LoVo (cell line): ENCODE measurements at places on chromosomes 6 and 20.

DNA sequence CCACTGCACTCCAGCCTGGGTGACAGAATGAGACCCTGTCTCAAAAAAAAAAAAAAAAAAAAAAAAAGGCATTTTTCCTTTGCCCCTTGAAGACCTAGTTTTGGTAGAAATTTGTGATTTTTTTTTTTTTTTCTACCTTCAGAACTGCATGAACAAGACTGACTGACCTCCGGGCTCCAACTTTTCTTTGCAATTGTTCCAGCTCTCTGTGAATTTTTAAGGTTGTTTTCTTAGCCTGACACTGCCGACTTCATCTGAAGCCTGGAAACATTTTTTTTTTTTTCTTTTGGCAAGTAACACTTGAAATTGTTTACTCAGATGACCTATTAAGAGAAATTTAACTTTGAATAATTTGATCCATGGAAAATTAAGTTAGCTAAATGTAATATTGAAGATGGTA, 73.0 kb downstream of the SLC24A3 start:
- DNase-seq: no peak

GRCh38 chr6:131754715-131755567, 44.1 kb upstream of the CTAGE9 start:
- DNase-seq: no peak

DNA sequence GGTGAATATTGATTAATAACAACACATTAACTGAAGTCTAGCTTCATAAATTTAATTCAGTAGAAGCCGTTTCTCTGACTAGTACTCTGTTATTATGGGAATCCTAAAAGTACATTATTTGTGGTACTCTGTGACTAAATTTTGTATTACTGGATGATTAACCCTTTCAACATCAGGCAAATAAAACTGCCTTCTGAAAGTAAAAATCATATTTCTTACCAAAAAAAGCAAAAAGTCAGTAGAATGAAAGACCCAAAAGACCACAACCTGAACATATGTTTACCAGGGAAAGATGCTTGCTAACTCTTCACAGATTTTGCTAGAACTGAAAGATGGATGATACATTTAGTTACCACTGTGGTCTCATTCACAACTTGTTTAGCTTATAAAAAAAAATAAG, 73.2 kb downstream of the AHI1 start:
- DNase-seq: no peak

DNA sequence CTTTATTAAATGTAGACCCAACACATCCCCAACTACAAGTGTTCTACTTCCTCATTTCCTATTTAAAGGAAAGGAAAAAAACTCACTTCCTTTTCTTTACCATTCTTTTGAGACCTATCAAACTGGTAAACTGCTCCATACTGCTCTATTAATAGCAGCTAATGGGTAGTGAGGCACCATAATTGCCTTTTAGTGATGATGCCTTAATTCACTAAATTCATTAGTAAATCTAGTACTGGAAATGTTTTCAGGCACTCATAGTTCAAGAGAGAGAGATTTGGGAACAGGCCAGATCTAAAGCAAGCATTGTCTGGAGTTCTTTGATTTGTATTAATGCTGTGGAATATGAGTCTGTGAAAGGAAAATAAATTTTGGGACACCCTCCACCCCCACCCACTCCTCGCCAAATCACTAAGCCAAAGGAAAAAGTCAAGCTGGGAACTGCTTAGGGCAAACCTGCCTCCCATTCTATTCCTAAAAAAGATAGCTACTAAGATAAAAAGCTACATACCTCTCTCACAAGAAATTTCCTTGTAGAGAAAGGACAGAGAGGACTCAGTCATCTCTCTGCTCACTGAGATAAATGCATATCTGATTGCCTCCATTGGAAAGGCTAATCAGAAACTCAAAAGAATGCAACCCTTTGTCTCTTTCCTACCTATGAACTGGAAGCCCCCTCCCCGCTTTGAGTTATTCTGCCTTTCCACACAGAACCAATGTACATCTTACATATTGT, 13.6 kb upstream of the IBTK start:
- no peak for DNase-seq

GRCh38 chr6:125183391-125183790, 29.8 kb downstream of the TPD52L1 start:
- DNase-seq: no peak

DNA sequence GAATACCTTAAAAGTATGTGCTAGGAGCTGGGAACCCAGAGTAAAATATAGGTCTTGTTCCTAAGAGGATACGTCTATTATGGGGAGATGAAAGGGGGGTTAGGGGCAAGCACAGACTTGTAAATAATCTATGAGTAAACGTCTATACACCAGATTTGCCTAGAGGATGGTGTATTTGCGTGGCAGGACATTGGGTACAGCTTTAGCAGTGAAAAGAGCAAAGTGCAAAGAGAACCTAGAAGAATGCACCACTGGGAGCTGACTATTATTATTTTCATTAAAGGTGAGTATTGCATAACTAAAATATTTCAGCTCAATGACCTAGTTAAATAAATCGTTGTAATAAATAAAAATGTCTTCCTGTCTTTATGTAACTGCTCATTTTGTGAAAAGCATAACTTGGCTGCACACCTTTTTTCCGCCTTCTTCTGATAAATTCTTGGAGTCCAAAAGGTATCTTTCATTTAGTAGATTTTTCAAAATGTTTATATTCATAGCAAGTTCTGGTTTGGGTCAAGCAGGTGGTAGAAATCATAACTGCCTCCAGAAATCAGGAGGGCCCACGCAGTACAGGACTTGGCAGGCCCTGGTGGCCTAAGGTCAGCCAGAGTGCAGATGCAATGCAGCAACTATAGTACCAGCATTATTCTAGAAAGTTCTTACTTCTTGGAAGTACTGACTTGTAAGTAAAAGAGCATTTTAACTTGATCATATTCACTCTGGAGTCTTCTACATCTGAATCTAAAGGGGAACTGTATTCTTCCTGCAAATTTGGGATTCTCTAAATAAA, 357.2 kb downstream of the PLCB1 start:
- DNase-seq: no peak

- no peak for DNase-seq
These were observed 261.5 kb downstream of the TAF4 start for GRCh38 chr20:61803915-61804751.

DNA sequence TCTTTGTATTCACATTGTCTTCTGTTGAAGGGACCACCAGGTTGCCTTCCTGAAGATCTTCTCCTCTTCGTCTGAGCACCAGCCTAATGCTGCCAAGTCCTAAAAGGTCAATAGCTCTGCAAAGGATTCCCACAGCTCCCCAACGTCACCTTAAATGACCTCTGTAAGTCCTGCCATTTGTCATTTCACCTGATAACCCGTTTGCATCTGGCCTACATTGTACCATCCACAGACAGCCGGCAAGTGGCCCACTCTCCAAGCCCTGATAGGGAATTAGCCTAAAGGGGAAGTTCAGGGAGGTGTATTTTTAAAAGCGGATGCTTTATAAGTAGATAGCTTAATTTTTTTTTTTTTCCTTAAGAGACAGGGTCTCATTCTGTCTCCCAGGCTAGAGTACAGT, 127.8 kb downstream of the ZMYND8 start:
- DNase-seq: no peak

DNA sequence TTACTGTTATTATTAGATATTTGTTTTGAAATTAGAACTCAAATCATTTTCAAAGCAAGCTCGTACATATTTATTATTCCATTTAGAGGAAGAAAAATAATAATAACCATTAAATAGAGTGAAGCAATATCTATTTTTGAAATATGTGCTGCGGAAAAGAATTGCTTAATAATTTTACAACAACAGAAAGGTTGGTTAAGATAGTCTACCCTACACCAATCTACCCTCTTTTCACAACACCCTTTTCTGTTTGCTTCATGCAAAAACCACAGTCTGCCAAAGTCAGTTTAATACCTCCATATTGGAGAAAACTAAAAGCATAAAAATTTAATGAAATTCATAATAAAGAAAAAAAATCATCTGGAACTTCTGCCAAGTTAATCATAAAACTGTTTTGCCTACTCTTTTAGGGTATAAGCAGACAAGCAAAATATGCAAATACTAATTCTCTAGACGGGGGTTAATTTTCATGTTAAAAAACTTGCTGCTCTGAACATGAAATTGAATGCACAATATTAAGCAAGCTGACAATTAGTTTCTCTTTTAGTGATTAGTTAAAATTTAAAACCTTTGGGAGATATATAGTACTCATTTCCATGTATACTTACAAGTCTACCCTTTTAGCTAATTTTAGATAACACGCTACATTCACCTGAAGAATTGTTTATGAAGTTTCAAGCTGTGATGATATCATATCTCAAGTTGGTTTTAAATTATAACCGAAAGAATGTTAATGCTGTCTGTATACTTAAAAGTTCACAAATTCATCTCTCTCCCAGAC, 100.2 kb downstream of the AHI1 start:
- no peak for DNase-seq

DNA sequence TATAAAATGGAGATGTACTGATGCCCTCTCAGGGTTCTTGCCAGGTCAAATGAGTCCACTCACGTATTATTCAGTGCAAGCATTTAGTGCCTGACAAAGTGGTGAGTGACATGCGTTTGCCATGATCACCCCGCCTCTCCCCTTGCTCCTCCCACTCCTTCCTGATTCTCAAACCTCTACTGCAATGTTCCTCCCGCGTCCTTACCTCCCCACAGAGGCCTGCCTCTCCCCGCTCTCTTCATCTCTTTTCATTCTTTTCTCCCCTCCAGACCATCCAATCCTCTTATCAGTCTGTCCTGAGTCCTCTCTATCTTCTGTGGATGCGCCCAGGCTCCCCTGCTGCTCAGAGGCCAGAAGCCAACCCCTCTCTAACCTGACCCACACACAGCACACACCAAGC, 40.7 kb downstream of the KCNK5 start:
- no peak for DNase-seq

DNA sequence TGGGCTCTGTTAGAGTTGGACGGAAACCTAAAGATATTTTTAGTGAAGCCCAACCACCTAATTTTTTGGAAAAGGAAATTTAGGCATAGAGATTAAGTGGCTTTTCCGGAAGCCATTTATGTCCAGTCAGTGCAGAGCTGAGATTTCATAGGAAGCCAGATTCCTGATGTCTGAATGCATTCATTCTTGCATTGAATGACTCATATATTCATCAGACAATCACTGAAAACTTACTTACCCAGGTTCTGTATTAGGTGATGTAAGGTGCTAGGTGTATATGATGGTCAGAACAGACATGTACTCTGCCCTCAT, 4.1 kb downstream of the SH3BGRL2 start:
- no peak for DNase-seq

DNA sequence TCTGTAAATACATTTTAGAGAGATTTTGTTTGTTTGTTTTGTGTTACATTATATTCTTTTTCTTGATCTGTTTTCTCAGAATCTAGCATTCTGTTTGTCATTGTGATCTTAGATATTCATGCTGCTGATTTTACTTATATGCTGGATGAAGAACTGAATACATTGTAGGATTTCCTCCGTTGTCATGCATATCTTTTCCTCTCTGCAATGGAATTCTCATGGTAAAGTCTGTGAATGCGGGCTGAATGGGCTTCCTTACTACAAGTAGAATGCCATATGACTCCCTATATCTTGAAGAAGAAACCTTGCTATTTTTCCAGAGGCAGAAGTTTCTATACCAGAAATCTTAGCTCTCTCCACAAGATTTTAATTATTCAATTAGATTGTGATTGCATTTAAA, 2.4 kb upstream of the DEFB114 start:
- no peak for DNase-seq

DNA sequence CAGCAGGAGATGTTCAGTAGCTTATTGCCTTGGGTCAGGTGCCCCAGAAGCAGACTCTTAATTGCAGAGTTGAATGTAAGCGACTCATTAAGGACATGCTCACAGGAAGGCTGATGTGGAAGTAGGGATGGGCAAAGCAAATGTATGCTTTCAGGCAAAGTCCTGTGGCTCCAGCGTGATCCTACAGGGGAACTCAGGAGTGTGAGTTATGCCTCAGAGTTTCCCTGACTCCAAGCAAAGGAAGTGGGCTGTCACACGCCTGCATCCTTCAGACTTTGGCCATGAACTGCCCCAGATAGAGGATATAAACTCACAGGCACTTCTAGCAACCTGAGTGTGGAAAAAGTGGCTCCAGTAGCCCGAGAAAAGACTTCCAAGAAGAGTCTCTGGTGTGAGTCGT, 64.9 kb upstream of the ZNF133 start:
- DNase-seq: no peak

- no peak for DNase-seq
These were observed 821.9 kb upstream of the SLC35B3 start for GRCh38 chr6:9257215-9257614.

GRCh38 chr20:58483470-58483869, 31.7 kb downstream of the APCDD1L start:
- DNase-seq: no peak

GRCh38 chr20:2657241-2657640, 4.8 kb downstream of the NOP56 start:
- DNase-seq: no peak

DNA sequence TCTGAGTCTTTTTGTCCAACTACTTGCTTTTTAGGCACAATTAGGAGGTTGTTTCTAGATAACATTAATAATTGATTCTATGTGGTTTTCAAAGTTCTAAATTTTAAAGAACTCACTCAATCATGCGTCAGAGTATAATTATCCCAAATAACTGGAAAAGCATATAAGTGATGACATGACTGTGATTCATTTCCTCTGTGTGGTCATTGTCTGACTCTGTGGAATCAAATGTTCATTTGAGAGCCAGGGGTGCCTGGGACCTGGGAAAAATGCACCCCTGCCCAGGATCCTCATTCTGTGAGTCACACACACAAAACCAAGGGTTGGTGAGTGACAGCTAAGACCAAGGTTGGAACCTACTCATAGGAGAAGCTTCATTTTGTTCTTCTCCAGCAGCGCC, 127.1 kb upstream of the MLIP start:
- peak; percentile 7 for DNase-seq

GRCh38 chr6:98823428-98824161, 10.8 kb upstream of the POU3F2 start:
- no peak for DNase-seq

DNA sequence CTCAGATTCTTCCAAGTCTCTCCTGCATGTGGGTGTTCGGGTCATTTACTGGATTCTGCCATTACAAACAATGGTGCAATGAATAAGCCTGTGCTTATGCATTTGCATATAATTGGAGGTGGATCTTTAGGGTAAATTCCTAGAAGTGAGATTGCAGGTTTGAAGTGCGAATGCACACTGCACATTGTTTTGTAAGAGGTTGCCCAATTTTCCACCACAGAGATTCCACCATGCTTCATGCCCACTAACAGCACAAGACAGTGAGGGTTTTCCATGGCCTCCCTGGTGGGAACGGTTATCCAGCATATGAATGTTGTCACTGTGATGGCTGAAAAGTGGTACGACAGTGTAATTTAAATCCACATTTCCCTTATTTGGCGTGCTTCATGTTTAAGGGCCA, 178.8 kb upstream of the PMEPA1 start:
- DNase-seq: no peak

GRCh38 chr20:57389695-57390603, 1.2 kb upstream of the RBM38 start:
- no peak for DNase-seq

- no peak for DNase-seq
These were observed 2.1 kb downstream of the BTN3A2 start for GRCh38 chr6:26367114-26367513.
